NCI-H146 (cell line): ENCODE measurements at places on chromosomes 16 and 17.

DNA sequence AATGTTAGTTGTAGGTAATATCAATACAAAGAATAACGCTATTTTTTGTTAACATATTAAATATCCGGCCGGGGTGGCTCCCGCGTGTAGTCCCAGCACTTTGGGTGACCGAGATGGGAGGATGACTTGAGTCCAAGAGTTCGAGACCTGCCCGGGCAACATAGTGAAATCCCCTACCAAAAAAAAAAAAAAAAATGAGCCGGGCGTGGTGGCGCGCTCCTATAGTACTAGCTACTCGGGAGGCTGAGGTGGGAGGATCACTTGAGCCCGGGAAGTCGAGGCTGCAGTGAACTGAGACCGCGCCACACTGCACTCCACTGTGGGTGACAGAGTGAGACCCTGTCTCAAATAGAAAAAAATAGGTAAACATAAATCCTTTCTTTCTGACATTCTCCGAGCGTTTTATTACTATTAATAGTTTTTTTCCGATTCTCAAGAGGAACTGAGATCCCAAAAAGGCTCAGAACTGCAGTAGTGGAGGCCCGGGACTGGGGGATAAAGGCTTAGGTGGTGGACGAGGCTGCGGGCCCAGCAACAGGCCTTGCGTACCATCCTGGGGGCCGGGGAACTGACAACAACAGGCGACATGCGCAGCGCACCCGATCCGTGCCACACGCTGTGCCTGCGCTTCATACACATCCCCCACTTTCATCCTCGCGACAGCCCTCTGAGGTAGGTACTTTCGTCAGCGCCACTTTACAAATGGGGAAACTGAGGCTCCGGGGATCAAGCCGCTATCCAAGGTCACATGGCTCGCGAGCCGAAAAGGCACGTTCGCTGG is 919 bp downstream of the N4BP1 start:
- DNase-seq, result peak; percentile 32

GRCh38 chr16:24589997-24590396 is 50.6 kb downstream of the RBBP6 start:
- DNase-seq, result no peak

- no peak for DNase-seq
Observed at GRCh38 chr17:37212179-37212578, 163.6 kb upstream of the C17orf78 start.

DNA sequence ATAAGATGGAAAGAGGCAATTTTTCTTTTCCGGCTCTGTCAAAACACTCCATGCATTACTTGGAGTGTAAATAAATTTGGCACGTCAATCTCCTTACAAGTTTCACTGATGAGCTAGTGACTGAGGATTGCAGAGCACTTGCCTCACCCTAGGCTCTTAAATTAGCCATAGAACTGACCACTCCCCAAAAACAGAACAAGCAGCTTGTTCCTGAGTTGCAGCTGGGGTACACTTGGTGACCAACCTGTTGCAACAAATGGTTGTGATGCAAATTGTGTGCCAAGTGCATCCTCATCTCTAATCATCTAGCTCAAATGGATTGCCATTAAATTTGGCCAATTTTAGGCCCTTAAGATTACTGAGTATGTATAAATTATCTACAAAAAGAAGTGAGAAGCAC is 67.0 kb downstream of the CACNG1 start:
- DNase-seq, result no peak

- no peak for DNase-seq
Observed at GRCh38 chr17:27836651-27837050, 36.3 kb upstream of the NOS2 start.

GRCh38 chr16:78552106-78552675 is 452.7 kb downstream of the WWOX start:
- DNase-seq, result peak; percentile 28

GRCh38 chr17:80793851-80794267 is 197.8 kb upstream of the CHMP6 start:
- DNase-seq, result no peak

GRCh38 chr17:12898110-12898509 is 108.8 kb downstream of the ARHGAP44 start:
- DNase-seq, result no peak

- no peak for DNase-seq
Observed at GRCh38 chr16:29674188-29674587, 4.8 kb upstream of the QPRT start.

DNA sequence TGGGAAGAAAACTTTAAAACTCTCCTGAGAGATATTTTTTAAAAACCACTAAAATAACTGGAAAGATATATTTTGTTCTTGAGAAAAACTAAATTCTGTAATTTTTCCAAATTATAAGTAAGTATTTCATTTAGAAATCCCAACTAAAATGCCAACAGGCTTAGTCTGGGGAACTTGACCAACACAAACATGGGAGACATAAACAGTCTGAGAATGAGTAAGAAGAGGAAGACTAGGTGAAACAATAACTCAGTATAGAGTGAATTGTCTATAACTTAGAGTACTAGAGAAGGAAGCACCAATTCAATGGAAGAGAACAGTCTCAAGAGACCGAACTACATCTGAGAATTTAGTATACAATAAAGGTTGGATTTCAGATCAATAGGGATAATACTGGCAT is 2.9 kb downstream of the CMTM1 start:
- DNase-seq, result no peak

DNA sequence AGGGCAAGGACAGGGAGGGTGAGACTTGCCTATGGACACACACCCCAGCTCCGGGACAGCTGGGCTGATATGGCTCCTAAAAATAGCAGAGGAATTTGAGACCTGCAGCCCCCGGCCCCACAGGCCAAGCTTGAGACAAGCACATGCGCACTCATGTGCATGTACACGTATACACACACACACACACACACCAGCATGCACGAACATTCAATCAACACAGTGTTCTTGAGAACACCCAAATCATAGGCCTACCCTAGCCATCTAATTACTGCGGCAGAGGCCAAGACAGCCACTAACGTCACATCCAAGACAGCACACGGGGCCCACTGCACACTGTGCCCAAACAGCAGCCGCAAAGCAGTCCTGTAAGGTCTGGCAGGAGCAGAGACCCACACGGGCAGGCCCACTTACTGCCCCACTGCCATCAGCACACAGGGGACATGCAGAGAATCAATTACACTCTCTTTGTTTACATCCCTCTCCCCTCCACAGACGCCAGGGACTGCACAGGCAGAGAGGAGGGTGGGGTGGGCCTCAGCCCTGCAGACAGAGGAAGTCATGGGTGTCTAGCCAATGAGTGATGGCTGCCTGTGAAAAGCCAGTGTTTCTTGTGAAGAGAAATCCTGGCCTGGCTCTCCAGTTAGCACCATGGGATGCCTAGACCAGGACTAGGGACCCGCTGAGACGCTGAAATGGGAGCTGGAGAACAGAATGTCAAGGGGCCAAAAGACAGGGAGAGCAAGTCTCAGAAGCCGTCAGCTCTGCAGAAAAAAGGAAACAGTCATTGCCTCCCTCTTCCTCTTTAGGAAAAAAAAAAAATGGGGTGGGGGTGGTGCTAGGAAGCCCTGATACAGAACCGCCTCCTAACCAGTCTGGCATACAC is 39.3 kb downstream of the MYO18A start:
- DNase-seq, result peak; percentile 11

GRCh38 chr17:19369107-19369778 is 6.7 kb upstream of the B9D1 start:
- DNase-seq, result no peak

GRCh38 chr17:17971431-17972125 is 622 bp downstream of the TOM1L2 start:
- DNase-seq, result no peak

GRCh38 chr17:48587276-48588073 is 2.6 kb downstream of the HOXB3 start:
- peak; percentile 41 for DNase-seq

GRCh38 chr17:29119265-29119664 is 60.9 kb downstream of the MYO18A start:
- no peak for DNase-seq

DNA sequence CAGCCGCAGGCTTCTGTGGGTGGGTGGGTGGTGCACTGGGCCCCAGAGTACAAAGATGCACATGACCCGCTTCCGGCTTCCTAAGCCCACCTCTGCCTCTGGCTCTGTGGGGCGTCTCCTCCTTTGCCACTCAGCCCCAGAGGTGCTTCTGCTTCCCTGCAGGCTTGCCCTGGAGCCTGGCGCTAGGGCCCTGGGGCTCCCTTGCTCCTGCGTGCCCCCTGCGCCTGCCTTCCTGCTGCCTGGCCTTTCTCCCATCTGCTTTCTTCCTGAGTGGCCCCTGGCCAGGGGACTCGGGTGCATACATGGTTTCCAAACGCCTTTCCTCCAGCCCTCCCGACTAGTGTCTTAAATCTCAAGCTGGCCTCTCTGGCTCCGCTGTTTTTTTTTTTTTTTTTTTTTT is 3.4 kb downstream of the WWOX start:
- no peak for DNase-seq

GRCh38 chr16:9340526-9341256 is 249.2 kb downstream of the HAPSTR1 start:
- no peak for DNase-seq
